Ascending aorta (tissue), 2 donors: ENCODE measurements at places on chromosomes 4 and X. TPM values are rescaled to one million over a fixed set of nuclear protein-coding genes. Genes with fewer than 3 reads are reported as not detected.

Gene FAM184B
- not detected for total RNA-seq

Gene FAM236D
- not detected for total RNA-seq

DNA sequence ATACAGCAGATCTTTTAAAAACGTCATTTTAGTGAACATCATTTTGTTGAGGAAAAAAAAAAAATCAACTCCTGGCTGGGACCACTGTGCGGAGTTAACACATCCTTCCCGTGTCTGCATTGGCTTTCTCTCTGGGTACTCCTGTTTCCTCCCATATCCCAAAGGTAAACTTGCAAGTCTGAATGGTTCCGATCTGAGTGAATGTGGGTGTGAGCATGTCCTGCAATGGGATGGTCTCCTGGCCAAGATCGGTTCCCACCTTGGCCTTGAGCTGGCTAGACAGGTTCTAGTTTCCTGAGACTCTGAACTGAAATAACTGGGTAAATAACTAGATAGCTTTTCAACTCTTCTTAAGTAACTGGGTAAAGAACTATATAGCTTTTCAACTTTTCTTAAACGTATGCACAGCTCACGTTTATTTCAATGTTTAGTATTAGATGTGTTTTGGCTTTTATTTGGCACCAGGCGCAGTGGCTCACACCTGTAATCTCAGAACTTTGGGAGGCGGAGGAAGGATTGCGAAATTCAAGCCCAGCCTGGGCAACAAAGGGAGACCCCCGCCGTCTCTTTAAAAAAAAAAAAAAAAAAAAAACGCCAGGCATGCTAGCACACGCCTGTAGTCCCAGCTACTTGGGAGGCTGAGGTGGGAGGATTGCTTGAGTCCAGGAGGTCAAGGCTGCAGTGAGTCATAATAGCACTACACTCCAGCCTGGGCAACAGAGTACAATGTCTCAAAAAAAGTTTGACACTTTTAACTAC, 14.0 kb downstream of the RBMX start:
- no peak for DNase-seq

Gene SPIN3
- 3.9 TPM for total RNA-seq

Gene GSX2
- not detected for total RNA-seq

Gene GPR50
- total RNA-seq, result not detected
